ENCODE measurements at places on chromosomes 5 and 9.
A peak's percentile ranks its signal among the peaks of the same experiment; 100 is the strongest.

- DNase-seq, result peak; percentile 95
Observed at GRCh38 chr9:38026021-38026809, 42.8 kb downstream of the SHB start.

- DNase-seq, result no peak
Observed at GRCh38 chr9:1964093-1964492, 51.1 kb upstream of the SMARCA2 start.

- no peak for DNase-seq
Observed at GRCh38 chr9:82457891-82458290, 469.3 kb downstream of the SPATA31D1 start.

- peak; percentile 29 for DNase-seq
Observed at GRCh38 chr5:912280-913091, 19.8 kb downstream of the TRIP13 start.

- DNase-seq, result no peak
Observed at GRCh38 chr9:101360647-101361046, 24.2 kb downstream of the BAAT start.

- DNase-seq, result no peak
Observed at GRCh38 chr9:110874963-110875674, 163.2 kb downstream of the LPAR1 start.
